ENCODE measurements at places on chromosomes 7 and 10. TPM values are rescaled to one million over a fixed set of nuclear protein-coding genes. Genes with fewer than 3 reads are reported as not detected.

Gene AQP1
- total RNA-seq, result 43.0 TPM

DNA sequence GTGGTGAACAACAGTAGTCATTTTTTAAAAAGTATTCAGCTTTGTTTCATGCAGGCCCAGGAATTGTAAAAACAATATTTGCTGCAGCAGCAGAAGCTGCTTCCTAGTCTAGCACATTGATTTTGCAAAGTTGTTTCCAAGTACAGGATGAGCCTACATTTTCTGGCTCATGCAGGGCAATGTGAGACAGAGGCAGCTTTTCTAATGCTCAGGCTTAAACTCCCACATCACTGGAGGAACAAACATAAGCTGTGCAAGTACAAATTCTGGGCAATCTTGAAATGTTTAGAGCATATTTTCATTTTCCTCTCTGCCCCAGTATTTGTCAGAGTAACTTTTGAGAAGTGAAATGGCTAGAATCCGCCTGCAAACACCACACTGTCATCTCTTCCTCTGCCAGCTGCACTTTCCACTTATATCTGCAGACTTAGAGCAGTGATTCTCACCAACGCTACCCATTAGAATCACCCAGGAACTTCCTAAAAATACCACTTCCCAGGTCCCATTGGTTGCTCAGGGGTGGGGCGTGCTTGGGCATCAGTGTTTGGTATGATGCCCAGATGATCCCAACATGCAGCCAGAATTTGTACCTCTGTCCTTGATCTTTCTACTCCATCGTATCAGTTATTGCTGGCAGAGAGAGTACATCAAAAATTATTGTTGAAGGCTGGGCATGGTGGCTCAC, 304.1 kb upstream of the LRGUK start:
- no peak for DNase-seq

Gene CYP26C1
- not detected for total RNA-seq

DNA sequence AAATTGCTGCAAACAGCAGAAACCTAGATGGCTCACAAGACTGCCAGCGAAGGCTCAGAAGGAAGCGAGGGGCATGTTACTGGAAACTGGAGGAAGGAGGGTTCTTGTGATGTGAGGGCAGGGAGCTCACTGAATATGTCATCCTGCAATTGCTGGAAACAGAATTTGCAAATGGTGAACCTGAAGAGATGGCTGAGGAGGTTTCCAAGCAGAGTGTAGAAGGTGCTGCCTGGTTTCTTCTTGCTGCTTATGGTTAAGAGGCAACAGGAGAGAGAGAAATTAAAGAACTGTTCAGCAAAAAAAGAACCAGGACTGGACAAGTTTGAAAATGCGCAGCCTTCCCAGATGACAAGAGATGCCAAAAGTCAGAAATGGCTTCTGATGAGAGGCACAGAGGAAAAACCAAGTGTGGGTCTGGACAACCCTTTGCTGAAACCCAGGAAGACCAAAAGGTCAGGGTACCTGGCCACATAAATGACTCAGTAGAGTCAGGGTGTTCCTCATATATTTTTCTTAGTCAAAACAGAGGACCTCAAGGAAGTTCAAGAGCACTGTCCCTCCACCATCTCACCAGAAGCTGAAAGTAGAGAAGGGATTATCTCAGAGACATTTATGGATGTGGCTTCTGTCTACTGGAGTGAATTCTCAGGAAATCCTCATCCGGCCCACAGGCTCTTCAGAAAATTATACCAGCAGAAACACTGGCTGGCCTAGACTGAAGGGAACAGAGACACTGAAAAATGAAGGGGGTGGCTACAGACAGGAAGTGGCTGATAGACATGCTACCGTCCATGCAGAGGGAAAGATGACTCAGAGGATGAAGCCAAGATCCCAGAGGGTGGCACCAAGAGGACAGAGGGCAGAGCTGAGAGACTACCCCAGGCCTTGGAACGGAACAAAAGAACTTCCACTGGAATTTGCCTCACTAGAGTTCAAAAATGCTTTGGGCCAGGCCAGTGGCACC, 10.1 kb downstream of the PAPOLB start:
- no peak for DNase-seq

Gene WDFY4
- 2.2 TPM for total RNA-seq

GRCh38 chr10:71209352-71209715, 3.0 kb upstream of the UNC5B start:
- no peak for DNase-seq

Gene MPP7
- total RNA-seq, result 38.7 TPM

DNA sequence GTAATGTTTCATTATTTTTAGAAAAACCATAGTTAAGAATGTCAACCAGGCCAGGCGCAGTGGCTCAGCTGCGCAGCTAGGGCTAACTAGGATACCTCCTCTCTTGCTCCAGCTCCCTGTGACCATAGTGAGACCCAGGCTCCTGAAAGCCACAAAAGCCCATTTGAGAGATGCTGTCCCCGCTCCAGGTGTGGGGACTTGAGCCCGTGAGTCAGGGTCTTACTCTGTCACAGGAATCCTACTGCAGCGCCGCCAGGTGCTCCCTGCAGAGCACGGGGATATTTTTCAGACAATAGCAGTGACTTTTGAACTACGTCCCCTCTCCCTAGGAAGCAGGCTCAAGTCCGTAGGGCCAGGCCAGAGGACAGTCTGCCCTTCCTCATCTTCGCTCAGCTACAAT, 75.6 kb upstream of the NRBF2 start:
- no peak for DNase-seq

Gene GNGT1
- total RNA-seq, result not detected

- no peak for DNase-seq
Measured at GRCh38 chr7:47932016-47932415, 16.2 kb downstream of the PKD1L1 start.

GRCh38 chr10:106508950-106509349, 655.6 kb downstream of the SORCS1 start:
- DNase-seq, result no peak

DNA sequence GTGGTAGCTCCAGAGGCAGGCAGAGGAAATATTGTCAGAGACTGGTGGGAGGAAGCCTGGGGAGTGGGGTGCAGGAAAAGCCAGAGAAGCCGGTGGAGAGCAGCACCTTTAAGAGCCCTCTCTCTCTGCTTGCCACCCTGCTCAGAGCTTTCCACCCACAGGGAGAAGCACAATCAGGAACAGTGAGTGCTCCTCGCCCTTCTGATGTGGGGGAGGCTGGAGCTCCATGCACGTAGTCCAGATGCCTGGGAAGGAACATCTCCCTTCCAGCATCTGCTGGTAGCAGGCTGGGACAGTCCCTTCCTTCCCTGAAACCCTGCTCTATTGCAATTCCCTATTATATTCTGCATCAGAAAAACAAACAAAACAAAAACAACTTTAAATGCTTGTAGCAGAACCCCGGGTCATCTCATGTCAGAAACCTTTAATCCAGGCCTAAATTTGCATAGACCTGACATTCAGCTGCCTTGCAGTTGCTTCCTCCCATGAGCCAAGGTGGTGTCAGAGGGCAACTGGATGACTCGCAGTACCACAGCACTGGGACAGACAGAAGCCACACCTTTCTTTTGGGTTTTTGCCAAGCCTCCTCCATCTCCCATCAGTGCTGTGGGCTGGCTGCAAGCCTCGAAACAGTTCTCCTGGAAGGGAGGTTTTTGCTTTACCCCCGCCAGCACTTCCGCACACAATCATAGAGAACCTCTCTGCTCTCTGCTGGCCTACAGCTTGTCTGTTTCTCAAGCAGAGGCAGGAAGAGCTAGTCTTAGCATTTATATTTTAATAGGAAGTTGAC, 13.1 kb downstream of the AVPI1 start:
- DNase-seq, result no peak

- DNase-seq, result no peak
Measured at GRCh38 chr10:5317547-5318107, 47.1 kb upstream of the UCN3 start.

DNA sequence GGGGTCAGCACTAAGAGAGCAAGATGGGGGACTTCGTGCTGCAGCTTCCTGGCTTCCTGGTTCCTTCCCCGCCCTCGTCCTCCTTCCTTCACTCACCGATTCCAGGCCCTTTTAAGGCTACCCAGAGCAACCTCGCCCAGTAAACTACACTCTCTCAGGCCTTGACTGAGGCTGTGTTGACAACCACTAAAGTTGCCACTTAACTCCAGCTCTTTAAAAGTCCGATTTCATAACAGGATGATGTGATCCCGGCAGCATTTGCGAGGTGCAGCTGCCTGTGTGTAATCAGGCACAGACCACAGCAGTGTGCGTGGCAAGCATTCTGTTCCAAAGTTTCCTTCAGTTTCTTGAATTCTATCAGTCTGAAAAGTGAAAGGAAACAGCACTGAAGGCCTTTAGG, 110.6 kb downstream of the RAB11FIP2 start:
- DNase-seq, result no peak

DNA sequence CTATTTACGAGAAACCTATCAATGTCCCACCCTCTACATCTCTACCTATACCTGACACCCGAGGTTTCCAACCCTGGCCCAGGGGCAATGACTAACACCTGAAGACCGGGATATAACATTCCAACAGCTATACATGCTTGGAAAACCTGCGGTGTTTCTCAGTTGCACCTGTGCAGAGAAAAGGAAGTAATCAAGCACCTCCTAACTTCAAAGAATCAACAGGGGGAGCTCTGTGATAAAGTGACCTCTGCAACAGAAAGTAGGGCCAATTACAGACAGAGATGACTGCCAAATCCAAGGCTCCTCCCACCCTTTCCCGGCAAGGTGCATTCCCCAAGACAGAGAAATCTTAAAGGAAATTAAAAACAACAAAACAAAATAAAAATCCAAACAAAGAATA, 41.3 kb downstream of the CCDC6 start:
- DNase-seq, result peak; percentile 85

DNA sequence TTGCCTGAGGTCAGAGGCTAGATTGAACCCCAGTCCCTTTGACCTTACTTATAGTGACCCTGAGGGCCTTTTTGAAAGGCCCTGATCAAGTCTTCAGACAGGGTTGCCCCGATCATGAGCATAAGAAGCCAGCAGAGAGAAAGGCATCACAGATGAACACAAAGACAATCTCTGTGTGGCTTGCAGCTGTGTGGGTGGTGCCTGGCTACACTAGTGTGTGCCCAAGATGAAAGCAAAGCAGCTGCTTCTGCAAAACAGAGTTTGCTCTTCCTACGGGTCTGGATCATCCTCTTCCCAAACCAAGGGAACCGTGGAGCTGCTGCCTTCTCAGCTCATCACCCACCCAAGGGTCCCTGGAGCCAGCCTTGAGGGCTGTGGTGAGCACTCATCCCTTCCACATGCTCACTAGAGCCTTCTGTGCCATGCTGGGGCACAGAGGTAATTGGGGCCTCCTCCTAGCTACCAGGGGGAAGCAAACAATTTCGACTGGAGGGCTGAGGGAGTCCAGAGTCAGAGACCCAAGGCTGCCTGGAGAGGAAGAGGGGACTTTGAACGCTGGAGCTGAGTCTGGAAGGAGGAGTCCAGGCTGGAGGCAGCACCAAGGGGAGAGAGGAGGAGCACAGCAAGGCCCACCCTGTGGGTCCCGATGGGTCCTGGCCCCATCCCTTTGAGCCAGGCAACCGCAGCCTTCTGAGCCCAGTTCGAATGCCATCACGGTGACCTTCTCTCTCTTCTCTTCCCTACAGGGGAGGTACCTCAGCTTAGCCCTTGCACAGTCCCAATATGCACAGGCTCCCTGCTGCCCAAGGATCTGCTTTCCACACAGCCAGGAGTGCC, 42.3 kb downstream of the ANTXRL start:
- DNase-seq, result no peak

- DNase-seq, result no peak
Measured at GRCh38 chr10:24929056-24929544, 23.3 kb downstream of the PRTFDC1 start.

GRCh38 chr10:122143238-122143841, 127.8 kb upstream of the BTBD16 start:
- DNase-seq, result no peak

Gene ZPBP
- not detected for total RNA-seq

DNA sequence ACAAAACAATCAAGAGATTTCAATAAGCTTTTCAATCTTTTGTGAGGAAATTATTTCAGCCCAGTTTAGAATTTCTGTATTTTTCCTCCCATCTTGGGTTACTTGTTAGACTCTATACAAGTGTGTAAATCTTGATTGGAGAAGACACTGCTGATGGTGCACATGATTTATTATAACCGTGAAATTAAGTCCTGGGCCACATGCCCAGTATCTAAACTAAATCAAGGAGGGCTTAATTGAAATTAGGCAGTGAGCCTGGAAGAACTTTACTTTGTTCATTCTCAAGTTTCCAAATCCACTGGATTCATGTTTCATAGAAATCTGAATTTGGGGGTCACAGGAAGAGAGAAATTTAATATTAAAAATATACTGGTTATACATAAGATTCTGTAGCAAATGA, 44.5 kb downstream of the CSTF2T start:
- DNase-seq, result no peak

DNA sequence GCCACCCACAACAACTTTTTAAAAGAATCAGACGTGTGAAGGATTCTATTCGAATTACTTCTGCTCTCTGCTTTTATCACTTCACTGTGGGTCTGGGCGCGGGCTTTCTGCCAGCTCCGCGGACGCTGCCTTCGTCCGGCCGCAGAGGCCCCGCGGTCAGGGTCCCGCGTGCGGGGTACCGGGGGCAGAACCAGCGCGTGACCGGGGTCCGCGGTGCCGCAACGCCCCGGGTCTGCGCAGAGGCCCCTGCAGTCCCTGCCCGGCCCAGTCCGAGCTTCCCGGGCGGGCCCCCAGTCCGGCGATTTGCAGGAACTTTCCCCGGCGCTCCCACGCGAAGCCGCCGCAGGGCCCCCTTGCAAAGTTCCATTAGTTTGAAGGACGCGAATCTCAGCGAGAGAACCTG, 461 bp upstream of the HTRA1 start:
- DNase-seq, result no peak

DNA sequence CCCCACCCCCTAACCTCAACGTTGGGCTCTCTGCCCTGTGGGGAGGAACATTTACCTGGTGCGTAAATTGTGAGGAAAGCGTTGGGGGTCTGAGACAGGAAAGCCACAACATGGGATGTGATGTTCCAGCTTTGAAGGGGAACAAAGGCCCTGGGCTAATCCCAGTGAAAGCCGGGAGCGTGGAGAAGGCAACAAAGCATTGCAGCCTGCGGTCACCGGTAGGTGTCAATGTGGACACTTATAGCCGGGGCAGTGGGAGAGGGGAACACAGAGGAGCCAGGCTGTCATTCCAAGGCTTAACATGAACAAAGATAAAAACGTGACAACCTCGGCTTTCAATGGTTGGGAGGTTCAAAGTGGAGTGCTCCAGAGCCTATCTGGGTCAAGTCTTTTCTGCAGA, 12.7 kb downstream of the PTF1A start:
- DNase-seq, result no peak

DNA sequence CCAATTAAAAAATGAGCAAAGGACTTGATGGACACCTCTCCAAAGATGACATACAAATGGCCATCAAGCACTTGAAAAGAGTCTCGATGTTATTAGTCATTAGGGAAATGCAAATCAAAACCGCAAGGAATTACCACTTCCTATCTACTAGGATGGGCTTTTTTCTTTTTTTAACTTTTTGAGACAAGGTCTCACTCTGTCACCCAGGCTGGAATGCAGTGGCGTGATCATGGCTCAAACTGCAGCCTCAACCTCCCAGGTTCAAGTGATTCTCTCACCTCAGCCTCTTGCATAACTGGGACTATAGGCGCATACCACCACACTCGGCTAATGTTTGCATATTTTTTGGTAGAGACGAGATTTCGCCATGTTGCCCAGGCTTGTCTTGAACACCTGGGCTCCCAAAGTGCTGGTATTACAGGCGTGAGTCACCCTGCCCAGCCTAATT, 13.6 kb downstream of the NKX1-2 start:
- DNase-seq, result no peak

All from mucosa of descending colon (tissue), 3 donors.